ENCODE measurements at places on chromosomes 11 and 22. TPM values are rescaled to one million over a fixed set of nuclear protein-coding genes. Genes with fewer than 3 reads are reported as not detected.

DNA sequence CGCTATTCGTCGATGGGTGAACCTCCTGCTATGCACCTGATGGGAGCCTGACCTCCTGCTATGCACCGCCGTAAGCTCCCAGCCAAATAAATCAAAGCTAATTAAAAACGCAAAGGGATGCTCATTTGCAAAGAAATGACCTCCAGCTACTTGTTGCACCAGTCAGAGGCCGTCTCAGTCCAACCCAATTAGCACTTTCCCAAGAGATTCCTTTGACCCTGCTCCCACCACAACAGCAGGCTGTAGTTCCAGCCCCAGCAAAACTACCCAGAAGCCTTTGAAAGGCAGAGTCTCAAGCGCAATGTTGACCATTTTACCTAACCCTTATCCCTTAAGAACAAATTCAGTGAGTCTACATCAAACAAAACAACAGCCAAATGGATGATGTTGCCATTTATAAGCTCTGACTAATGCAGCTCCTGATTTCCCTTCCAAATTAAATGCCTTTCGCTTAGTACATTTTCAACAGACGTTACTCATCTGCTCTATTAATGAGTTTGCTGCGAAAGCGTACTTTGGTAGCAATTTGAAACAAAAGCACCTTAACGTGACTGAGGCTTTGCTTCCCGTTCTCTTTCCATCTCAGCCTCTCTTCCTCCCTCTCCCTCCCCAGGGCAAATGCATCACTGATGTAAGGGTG is 17.2 kb upstream of the BSX start:
- no peak for DNase-seq

GRCh38 chr11:102276362-102276761 is 40.9 kb upstream of the BIRC3 start:
- DNase-seq, result no peak

The ABTB2 gene
- 3.2 TPM for total RNA-seq

- no peak for DNase-seq
Observed at GRCh38 chr11:46894961-46895360, 23.4 kb downstream of the LRP4 start.

DNA sequence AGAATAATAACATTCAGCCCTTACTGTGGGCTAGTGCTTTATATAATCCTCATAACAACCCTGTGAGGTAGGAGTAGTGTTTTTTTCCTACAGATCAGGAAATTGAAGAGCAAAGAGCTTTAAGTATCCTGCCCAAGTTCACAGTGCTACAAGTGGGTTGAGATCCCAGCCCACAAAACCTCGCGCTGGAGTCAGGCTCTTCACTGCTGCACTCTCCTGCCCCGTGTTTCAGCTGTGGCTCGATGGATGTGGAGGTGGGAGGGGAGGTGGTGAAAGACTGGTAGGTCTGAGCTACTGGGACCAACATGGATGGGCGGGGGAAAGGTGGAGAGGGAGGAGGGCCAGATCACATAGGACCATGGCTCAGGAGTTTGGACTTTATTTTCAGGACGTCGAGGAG is 6.1 kb downstream of the ZNF408 start:
- no peak for DNase-seq

The OR52N4 gene
- 0.93 TPM for total RNA-seq

The SCGB1D2 gene
- not detected for total RNA-seq

DNA sequence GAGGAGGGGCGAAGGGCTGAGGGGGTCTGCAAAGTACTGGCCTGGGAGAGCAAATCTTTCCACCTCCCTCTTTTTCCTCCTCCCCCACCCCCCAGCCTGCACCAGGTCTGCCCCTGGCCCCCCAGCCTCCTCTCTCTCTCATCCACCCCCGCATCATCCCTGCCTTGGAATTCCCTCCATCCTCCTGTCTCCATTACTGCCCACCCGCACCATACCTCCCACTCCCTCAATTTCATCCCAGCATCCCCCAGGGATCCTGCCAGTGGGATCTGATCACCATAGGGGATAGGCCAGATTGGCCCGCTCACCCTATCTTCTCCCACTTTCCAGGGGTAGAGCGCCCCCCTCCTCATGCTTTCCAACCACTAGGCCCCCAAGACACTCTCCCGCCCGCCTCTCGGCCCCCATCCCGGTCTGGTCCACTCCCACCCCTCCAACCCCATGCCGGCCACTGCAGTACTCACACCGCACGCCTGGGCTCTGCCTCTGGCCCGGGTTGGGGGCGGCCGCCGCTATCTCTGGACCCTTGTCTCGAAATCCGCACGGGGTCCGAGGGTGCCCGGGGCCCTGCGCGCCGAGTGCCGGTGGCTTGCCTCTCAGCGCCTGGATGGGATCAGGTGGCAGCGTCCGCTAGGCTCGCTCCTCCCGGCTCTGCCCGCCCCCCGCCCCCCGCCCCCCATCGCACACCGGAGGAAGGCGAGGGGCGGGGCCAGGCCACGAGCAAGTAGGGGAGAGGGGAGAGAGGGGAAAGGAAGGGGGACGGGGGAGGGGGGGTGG is at the start of gene GAL3ST3:
TSS of gene GAL3ST3 (minus strand) at position 615 of the 777 bp plus-strand sequence. CDS start 3,746 bp downstream, outside the sequence.
- no peak for DNase-seq

The CNTN5 gene
- not detected for total RNA-seq
